ENCODE measurements at places on chromosomes 1 and 21.

DNA sequence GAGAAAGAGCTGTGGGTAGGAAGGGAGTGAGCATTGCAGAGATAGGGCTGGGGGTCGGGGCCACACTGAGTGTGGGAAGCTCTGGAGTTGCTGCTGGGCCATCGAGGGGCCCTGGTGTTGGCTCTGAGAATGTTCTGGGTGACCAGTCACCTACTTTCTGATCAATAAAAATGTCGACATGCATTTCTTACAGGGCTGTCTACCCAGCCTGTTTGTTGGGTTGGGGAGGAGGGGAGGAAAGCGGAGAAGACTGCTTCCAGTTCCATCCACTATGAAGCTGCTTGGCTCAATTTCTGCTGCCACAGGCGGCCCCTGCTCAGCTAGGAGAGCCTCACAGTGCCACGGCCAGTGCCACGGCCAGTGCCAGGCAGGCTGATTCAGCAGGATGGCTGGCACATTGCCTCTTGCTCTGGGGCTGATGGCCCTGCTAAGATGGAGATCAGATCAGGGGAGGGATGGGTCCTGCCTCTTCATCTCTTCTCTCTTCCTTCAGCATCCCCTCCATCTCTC lies 3.0 kb upstream of the PADI3 start:
- DNase-seq: no peak

GRCh38 chr1:71128060-71128459 lies 47.2 kb upstream of the ZRANB2 start:
- no peak for DNase-seq

DNA sequence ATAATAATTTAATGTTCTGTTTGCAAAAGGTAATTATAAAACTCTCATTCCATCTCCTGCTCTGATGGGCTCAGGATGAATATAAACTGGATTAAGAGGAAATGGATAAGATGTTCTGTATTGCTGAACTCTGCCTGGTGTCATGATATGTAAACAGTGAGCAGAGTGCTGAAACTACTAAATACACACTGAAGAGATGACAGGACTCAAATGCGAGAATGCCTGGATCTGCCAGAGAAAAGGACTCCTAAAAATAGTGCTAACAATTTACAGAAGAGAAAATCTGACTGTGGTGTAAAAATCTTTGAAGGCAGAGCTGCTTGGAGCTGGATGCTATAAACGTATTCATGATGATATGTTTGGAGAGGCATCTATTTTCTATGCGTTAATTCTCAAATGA lies 303.2 kb downstream of the RWDD3 start:
- no peak for DNase-seq

DNA sequence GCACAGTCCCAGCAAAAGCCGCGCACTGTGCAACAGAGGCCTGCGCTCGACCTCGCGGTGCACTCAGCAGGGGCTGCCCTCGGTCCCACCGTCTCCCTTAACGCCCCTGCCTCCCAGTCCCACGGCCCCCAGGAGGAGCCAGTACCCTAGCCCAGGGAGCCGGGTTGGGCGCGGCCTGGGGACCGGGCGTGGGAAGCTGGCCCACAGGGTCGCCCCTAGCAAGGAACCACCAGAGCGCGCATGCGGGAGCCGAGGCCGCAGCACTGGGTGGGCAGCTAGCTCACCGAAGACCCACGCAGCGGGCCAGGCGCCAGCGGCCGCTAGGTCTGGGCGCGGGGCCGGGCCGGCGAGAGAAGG lies 21.6 kb upstream of the ZNF678 start:
- no peak for DNase-seq

DNA sequence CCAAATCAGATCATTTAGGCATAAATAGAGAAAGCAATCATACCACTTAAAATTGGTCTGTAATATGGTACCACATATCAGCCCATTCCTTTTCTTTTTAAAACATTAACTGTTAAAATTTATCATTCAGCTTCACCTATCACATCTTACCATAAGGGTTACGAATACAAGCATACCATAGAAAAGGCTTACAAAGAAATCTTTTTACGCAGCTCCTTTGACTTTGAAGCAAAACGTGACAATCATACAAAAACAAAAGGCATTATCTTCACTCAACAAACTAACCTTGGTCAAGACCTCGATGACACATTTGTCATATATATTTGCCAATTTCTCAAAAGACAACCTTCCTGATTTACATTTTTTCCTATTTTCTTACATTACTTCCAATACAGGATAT lies 169.0 kb downstream of the SMYD3 start:
- DNase-seq: no peak

DNA sequence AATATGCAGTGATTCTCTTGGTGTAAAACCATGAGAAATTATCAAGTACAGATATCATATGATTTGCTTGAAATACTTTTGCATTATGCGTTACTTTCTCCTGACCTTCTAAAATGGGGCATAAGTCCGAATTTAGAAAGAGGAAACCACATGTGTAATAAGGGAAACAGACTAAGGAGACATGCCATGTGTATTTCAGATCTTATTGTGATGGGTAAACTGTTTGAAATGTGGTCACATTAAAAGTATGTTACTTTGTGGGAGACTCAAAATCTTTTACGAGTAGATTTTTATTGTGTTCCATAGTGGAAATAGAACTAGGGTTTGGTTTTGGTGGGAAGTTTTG lies 173.0 kb downstream of the NFIA start:
- peak; percentile 21 for DNase-seq

DNA sequence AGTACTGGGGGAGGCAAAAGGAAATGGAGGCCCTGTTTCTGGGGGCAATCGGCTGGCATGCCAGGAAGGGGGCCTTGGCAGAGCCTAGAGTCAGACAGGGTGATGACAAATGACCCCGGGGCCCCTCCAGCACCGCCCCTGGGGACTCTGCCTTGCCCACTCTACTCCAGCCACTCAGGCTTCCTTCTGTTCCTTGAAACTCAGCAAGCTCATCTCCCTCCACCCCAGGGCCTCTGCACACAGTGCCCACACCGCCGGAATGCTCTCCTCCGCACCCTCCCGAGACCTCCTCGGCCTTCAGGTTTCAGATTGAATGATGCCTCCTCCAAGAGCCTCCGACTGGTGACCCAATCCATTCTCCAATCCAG lies 122.5 kb upstream of the ZBTB40 start:
- no peak for DNase-seq

GRCh38 chr1:220370041-220370700 lies 97.9 kb upstream of the RAB3GAP2 start:
- DNase-seq: peak; percentile 94

GRCh38 chr1:45746922-45747321 lies 3.5 kb downstream of the IPP start:
- DNase-seq: no peak

GRCh38 chr21:33028773-33029384 lies 3.1 kb downstream of the OLIG2 start:
- no peak for DNase-seq

Data from fibroblast of mammary gland (primary cell).